Keratinocyte (primary cell): ENCODE measurements at places on chromosomes 3 and 15.

- DNase-seq: no peak
- no peaks in the 10 kb centered on the region for H3K36me3 ChIP-seq
- H3K27me3 ChIP-seq: no peaks in the 10 kb centered on the region
- H3K27ac ChIP-seq: no peak overlapping the region
- peaks cover 16% of the 10 kb centered on the region for H3K4me1 ChIP-seq
Observed at GRCh38 chr3:56976651-56977560, 83.6 kb upstream of the SPATA12 start.

DNA sequence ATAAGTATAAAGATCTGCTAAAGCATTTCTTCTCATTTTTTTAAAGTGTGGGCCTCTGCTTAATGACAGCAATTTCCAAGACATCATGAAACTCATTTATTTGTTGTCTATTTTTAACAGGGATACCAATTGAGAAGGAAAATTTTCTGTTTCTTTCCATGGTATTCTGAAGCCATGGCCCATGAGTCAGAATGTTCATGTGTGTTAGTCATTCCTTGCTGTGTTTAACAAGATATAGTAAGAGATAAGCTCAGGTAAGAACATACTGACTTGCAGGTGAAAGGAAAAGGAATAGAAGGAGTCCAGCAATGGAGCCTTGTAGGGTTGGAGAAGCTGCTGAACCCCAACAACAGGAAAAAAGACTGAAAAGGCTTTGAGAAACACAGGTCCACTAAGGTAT is 17.0 kb upstream of the ARID3B start:
- H3K4me3 ChIP-seq: no peak overlapping the region
- H3K4me1 ChIP-seq: peaks cover 25% of the 10 kb centered on the region
- no peaks in the 10 kb centered on the region for H3K27me3 ChIP-seq
- H3K27ac ChIP-seq: no peak overlapping the region
- DNase-seq: no peak

DNA sequence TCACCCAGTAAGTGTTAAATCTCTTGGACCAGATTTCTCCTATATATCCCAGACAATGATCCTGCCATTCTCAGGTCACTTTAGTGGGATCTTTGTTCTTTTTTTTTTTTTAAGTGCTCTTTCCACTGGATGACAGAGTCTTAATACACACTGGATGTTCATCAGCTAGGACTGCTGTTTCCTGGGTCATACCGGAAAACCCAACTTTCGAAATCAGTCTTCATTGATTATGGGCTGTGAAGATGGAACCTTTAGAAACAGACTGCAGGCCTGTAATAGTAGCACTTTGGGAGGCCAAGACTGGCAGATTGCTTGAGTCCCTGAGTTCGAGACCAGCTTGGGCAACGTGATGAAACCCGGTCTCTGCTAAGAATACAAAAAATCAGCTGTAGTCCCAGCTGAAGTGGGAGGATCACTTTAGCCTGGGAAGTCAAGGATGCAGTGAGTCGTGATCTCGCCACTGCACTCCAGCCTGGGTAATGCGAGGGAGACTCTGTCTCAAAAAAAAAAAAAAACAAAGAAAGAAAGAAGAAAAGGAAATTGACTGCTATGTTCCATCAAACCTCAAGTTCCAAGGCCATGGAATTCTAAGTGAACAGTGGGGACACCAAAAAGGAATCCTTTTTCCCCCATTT is 2.3 kb downstream of the EOGT start:
- peaks cover 7% of the 10 kb centered on the region for H3K36me3 ChIP-seq
- no peak overlapping the region for H3K4me3 ChIP-seq
- H3K27ac ChIP-seq: peak overlapping the region; percentile 7
- no peaks in the 10 kb centered on the region for H3K27me3 ChIP-seq

- no peak for DNase-seq
- H3K4me3 ChIP-seq: no peak overlapping the region
- no peak overlapping the region for H3K27ac ChIP-seq
Observed at GRCh38 chr15:33059184-33059583, 135.3 kb downstream of the FMN1 start.

DNA sequence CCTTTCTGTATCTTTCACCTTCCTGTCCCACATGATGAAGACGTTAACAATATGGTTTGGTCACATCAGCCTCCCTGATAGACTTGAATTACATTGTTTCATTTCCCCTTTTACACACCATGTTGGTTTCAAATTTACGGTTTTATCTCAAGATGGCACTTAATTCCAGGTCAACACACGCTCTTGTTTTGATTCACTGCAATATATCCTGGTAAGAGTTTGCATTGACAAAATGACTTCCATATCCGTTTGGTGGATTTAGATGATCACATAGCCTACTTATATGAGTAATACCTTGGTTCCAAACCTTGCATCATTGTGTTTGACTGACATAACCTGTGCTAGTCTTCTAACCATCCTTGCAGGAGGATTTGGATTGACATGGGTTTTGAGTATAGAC is 499.4 kb downstream of the ROBO1 start:
- no peak overlapping the region for H3K27ac ChIP-seq
- DNase-seq: no peak
- H3K4me3 ChIP-seq: no peak overlapping the region

- H3K36me3 ChIP-seq: no peaks in the 10 kb centered on the region
- H3K4me3 ChIP-seq: no peak overlapping the region
- H3K4me1 ChIP-seq: peaks cover 16% of the 10 kb centered on the region
- peak overlapping the region; percentile 19 for H3K27ac ChIP-seq
- no peak for DNase-seq
Observed at GRCh38 chr3:182909318-182910040, 70.9 kb downstream of the DCUN1D1 start.

GRCh38 chr3:119765239-119765638 is 16.7 kb upstream of the NR1I2 start:
- H3K4me1 ChIP-seq: no peaks in the 10 kb centered on the region
- H3K27me3 ChIP-seq: no peaks in the 10 kb centered on the region
- no peaks in the 10 kb centered on the region for H3K36me3 ChIP-seq
- no peak for DNase-seq
- H3K27ac ChIP-seq: no peak overlapping the region

DNA sequence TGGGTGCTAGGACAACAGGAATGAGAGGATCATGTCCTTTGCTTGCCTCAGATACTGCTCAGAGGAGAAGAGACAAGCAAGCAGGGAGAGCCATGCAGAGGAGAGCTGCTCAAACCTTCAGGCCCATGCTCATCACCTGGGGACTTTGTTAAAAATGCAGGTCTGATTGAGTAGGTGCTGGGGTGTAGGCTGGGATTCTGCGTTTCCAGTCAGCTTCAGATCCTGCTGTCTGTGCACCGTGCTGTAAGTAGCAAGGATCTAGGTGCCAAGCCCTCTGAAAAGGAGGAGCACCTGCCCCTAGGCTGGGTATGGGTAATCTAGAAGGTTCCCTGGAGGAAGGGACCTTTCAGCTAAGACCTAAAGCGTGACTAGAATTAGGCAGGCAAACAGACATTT is 7.3 kb downstream of the FLNB start:
- no peak for DNase-seq
- H3K4me1 ChIP-seq: peaks cover 83% of the 10 kb centered on the region
- no peak overlapping the region for H3K4me3 ChIP-seq
- H3K27me3 ChIP-seq: no peaks in the 10 kb centered on the region
- H3K36me3 ChIP-seq: peaks cover 19% of the 10 kb centered on the region

- H3K27ac ChIP-seq: no peak overlapping the region
- no peak for DNase-seq
- H3K27me3 ChIP-seq: peaks cover 4% of the 10 kb centered on the region
- peaks cover 5% of the 10 kb centered on the region for H3K4me1 ChIP-seq
- H3K4me3 ChIP-seq: no peak overlapping the region
Observed at GRCh38 chr3:76310089-76310488, 524.7 kb upstream of the ZNF717 start.

DNA sequence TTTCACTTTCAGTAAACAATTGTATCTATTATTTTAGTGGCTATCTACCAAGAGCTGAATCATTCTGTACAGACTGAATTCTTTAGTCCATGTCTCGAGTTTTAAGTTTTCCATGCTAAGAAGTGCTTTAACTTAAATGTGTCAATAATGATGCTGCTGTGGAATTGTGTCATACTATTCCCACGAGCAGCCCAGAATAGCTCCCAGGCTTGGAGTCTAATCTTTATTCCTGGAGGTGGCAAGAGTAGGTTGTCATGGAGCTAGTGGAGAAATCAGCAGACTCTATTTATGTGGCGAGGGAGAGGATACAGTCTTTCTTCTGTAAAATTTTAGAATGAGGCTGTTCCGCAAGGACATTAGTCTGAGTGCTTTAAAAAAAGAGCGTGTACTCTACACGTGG is 207.2 kb downstream of the ROBO2 start:
- H3K4me1 ChIP-seq: no peaks in the 10 kb centered on the region
- no peak overlapping the region for H3K4me3 ChIP-seq
- no peaks in the 10 kb centered on the region for H3K27me3 ChIP-seq
- DNase-seq: no peak
- H3K27ac ChIP-seq: no peak overlapping the region

GRCh38 chr3:135868801-135869200 is 96.7 kb upstream of the PPP2R3A start:
- H3K4me1 ChIP-seq: no peaks in the 10 kb centered on the region
- H3K27ac ChIP-seq: no peak overlapping the region
- no peaks in the 10 kb centered on the region for H3K36me3 ChIP-seq
- no peaks in the 10 kb centered on the region for H3K27me3 ChIP-seq
- H3K4me3 ChIP-seq: no peak overlapping the region
- DNase-seq: no peak

- no peak overlapping the region for H3K27ac ChIP-seq
- no peaks in the 10 kb centered on the region for H3K36me3 ChIP-seq
- no peaks in the 10 kb centered on the region for H3K27me3 ChIP-seq
- peaks cover 11% of the 10 kb centered on the region for H3K4me1 ChIP-seq
- DNase-seq: no peak
Observed at GRCh38 chr3:72995337-72995736, 1.3 kb upstream of the PPP4R2 start.
